ENCODE measurements at places on chromosomes 7 and 10.

GRCh38 chr10:124723826-124724225, 20.4 kb downstream of the FAM53B start:
- DNase-seq, result no peak

DNA sequence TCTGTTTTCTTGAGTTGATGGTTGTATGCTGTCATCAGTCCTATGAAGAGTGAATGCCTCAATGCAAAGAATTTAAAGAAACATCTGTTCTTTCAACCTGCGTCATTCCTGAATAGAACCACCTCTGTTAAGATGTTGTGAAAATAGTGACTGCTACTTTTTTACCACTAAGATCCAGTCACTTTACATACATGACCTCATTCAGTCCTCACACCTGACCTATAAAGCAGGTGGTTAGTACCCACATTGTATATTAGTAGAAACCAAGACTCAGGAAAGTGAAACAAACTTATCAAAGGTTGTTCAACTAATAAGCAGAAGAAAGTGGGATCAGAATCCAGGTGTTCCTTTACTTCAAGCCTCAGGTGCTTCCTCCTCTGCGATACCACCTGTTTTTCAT, 64.8 kb downstream of the ITGB8 start:
- no peak for DNase-seq

GRCh38 chr7:50782375-50783208, at the start of gene GRB10:
Gene GRB10 (minus strand): TSS chr7:50782896. CDS start chr7:50732322, 50,574 bp downstream.
- DNase-seq, result no peak

- DNase-seq, result no peak
Observed at GRCh38 chr10:71159892-71160291, 52.5 kb upstream of the UNC5B start.

DNA sequence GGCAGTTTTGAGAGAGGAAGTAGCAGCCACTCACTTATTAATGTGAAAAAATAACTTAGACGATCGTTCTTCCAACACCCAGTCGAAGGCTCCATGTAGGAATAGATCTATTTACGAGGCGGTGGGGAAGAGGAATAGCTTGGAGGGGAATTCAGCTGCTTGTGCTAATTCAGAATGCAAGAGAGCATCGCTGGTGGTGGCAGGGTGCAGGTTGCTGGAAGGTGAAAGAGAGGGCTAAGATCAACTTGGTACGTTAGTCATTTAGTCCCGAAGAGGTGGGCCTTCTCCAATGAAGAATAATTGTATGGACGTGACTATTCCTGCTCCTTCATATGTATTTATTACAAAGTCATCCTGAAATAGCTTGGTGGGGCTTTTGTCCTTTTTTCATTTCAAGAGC, 98.5 kb downstream of the SEC23IP start:
- DNase-seq, result no peak

- DNase-seq, result no peak
Observed at GRCh38 chr7:19747740-19748339, 25.6 kb downstream of the TMEM196 start.

DNA sequence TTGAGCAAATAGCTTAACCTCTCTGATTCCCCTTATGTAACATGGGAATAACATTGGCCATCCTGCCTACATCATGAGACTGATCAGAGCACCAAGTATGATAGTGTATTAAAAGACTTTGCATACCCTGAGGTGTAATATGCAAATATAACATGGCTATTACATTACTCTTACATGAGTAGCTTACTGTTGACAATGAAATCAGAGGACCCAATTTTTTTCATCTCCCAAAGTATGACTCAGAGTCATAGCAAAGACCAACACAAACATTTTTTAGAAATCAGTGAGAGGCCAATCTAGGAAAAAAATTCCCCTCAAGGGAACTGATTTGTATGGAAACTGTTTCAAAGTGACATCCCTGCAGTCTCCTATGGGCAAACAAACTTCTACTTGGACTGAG, 47.0 kb upstream of the TMEM140 start:
- no peak for DNase-seq

- DNase-seq, result no peak
Observed at GRCh38 chr10:131925716-131926115, 24.9 kb downstream of the PPP2R2D start.

- no peak for DNase-seq
Observed at GRCh38 chr10:20228729-20229128, 412.5 kb downstream of the PLXDC2 start.

GRCh38 chr10:113720386-113720785, 31.1 kb upstream of the PLEKHS1 start:
- no peak for DNase-seq

DNA sequence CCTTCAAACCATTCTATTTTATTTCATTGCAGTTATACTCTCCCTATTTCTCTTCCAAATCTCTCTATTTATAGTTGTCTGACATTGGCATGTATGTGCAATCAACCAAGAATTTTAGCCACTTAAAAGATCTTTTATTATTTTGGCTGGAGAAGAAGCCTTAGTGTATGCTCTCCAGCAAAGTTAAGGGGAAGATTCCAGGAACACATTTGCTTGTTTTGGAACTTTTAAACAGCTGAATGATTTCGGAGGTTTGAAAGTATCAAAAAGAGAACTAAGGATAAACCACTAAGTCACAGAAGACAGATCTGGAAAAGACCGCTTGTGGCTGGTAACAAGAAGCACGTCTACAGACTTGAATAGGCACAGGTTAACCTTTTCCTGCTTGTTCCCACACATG, 182.2 kb upstream of the FZD1 start:
- no peak for DNase-seq

- DNase-seq, result no peak
Observed at GRCh38 chr7:33547880-33548279, 357.5 kb upstream of the BMPER start.

GRCh38 chr10:66038623-66039022, 887.2 kb upstream of the LRRTM3 start:
- no peak for DNase-seq

- no peak for DNase-seq
Observed at GRCh38 chr7:128948312-128948973, 10.7 kb downstream of the IRF5 start.

DNA sequence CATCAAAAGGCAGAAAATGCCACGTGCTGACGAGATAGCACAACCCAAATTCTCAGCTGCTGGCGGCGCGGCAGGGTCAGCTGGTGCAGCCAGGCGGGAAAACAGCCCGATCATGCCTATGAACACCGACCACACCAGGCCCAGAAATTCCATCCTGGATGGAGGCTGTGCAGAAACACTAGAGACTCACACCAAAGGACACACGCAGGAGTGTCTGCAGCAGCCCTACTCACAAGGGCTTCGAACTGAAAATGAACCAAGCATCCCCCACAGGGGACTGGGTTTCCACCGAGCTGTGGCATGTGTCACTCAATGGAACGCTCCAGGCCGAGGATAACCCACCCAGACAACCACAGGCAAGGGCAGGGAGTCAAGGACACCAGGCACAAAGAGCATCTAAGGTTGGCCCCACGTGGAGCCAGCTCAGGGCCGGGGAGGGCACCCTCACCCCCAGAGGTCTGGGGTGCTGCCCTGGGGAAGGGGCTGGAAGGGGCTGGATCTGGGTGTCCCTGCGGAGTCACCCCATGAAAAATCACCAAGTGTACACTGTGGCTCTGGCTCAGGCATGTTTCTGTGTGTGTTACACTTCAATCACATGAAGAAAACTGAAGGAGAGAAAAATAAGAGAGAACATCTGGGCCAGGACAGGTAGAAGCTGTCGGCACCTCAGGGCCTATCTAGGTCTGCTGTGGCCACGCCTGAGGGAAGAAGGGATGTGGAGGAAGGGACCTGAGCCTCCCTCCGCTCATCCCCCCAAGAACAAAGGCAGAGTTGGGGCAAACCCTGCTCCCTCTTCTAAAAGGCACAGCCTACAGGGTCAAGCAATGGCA, 33.0 kb downstream of the RASGEF1A start:
- peak; percentile 55 for DNase-seq

DNA sequence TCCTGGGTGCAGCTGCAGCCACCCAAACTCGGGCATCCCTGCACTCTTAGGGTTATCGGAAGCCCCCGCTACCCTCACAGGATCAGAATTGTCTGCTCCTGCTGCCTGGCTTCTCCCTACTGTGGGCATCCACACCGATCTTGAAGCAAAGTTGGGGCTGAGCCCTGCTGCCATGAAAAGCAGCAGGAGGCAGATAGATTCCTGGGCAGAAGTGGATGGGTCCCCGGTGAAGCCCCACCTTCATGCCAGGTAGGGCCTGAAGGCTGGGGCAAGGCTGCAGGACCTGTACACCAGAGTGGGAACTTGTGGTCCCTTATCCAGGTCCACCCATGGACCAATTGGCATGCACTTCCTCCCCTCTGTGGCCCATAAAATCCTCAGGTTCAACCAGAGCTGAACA, 922.6 kb upstream of the KCND2 start:
- no peak for DNase-seq

DNA sequence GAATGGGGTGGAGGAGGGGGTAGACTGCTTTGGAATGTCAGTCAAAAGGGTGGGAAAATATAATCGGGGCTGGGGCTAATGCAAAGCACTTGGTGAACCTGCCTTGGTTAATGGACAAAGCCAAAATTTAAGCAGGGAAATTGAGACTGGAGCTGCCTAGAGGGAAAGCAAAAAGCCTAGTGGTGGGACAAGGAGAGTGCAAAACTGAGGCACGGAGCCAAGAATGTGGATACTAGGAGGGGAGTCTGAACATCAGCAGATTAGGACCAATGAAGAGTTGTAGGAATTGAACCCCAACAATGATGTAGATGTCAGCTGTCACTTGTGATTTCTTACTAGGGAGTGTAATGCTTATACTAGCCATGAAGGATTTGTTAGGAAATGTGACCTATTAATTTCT, 195.9 kb downstream of the MDFIC start:
- no peak for DNase-seq

DNA sequence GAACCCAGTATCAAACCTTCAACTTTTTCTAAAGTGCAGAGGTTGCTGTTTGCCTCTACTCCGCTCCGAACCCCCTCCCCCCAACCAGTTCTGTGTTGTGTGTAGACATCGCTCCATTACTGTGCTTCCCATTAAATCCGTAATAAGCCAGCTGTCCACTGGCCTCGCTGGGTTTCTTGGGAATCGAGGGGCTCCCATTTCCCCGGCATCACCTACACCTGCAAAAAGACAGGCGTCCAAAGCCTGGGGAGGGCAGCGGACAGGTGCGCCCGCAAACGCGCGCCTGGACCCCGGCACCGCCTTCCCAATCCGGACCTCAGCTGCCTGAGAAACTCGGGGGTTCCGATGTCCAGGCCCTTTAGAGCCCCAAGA, 631 bp downstream of the RTKN2 start:
- no peak for DNase-seq

- no peak for DNase-seq
Observed at GRCh38 chr7:24705461-24705954, 51.8 kb downstream of the GSDME start.

DNA sequence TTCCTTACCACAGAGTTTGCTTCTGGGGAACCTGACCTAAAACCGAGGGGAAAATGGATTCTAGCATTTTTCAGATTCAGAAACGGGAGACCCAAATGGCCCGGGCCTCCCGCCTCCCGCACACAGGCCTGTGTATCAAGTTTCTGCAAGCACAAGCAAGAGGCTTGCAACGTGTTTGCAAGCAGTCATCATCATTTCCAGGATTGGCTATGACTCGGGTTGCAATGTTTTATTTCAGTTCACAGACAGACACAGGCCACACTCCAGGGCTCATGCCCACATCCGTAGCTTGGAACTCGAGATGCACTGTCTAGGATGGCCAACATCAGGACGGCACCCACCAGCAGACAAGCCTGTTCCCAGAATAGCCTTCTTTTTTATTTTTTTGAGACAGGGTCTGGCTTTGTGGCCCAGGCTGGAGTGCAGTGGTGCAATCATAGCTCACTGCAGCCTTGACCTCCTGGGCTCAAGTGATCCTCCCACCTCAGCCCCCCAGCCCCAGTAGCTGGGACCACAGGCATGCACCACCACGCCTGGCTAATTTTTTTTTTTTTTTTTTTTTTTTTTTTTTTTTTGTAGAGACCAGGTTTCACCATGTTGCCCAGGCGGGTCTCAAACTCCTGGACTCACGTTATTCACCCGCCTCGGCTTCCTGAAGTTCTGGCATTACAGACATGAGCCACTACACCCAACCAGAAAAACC, 68.1 kb upstream of the FOXK1 start:
- no peak for DNase-seq

DNA sequence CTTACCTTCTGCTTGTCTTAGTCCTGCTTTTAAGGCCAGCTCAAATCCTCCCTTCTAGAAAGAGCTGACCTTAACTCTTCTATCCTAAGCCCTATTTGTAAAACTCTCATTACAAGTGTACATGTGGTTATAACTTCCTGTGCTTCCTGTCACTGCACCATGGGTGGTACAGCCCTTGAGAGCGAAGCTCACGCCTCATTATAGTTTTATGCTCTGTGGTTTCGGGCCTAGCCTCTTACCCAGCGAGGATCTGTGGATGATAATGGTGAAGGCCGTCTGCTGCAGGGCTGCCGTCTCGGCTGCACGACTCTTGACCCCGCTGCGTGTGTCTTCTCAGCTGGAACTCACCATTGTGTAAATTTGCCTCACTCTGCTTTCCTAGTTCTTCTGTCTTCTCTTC, 74.6 kb downstream of the CUL1 start:
- DNase-seq, result no peak

- no peak for DNase-seq
Observed at GRCh38 chr10:91901784-91902677, 7.3 kb downstream of the FGFBP3 start.

GRCh38 chr10:95400787-95401186, 110.0 kb upstream of the PDLIM1 start:
- no peak for DNase-seq

DNA sequence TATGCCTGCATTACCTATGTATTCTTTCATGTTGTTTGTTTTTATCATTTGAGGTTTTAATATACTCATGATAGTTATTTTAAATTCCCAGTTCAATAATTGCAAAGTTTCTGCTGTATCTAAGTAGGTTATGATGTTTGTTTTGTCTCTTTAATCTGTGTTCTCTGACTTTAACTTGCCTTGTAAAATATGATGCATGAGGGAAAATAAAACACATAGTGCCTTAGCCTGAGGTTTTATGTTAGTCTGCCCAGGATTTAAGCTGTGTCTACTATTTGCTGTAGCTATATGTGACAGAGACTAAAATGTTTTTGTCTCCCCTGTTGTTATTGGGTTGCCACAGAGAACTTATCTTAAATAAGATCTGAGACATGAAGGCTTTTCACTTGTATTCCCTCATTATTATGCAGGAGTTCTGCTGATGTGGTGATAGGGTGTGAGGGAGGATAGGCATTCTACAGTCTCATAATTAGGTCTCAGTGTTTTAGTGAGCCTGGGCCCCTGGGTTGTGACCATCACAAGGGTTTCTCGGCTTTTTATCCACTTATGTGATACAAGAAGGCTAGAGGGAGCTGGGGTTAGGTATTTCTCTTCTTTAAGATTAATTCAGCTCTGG, 582.5 kb downstream of the CNTNAP2 start:
- no peak for DNase-seq

- no peak for DNase-seq
Observed at GRCh38 chr10:121983852-121984251, 5.1 kb upstream of the TACC2 start.

Data from type B pancreatic cell (in vitro differentiated cells).